ENCODE measurements at places on chromosomes 7 and 10.

DNA sequence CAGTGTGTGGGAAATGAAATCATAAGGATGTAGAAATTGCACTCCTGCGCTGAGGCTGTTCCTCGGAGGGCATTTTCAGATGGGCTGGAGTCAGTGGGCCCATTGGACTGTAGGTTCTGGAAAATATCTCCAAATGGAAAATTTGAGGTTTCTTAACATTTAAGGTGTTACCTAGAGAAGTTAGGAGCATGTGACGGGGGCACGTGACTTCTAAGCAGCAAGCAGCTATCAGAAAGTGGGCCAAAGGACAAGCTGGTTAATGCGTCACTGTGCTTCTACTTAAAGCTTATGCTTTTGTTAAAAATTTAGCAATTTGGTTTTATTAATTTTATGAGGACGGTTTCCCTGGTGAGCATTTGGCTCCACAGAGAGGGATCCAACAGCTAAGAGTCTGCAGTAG lies 298.7 kb downstream of the DPP6 start:
- no peak for DNase-seq

DNA sequence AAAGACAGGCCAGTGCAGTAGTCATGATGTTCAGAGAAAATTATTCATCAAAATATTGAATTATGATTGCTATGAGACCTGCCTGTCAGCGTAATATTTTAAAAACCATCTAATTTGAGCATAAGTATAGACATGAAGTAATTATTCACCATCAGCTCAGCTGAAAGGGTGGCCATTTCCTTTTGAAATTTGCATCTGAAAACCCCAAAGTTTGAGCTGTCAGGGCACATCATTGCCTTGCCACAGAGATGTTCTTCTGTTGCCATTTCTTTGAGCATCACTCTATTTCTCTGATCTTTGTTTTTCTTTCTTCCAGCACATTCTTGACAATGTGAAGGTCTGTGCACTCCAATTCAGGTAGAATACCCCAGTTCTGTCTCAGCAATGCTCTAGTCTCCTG lies 147.5 kb upstream of the RHOBTB1 start:
- DNase-seq = no peak

DNA sequence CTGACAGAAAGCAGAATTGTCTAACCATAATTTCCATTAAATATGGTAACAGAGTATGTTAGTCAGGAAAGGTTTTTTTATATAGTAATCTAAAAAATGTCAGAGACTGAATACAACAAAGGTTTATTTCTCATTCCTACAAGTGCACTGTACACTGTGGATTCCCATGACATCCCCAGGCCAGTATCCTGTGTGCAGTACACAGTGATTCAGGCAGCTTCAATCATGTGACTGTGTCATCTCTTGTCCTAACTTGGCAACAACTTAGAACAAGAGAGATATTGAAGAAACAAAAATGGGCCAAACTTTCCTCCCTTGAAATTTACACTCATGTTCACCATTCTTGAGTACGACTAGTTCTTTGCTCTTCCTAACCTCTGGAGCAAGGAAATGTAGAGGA lies 189.8 kb upstream of the SEMA3A start:
- no peak for DNase-seq

DNA sequence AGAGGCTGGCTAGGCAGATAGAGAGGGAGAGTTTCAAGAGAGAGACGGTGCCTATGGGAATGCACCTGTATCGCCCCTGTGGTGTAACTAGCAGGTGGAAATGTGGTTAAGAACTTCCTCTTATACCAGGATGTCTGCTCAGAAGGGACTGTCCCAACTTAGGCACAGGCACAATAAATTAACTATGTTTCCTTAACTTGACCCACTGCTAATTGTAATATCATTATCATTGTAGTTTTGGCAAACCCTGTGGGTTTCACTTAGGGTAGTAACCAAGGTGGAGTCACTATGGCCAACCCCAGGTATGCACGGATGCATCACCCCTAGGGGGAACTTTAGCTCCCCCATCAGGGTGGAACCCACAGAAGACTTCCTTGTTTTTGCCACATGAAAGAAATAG lies 455.7 kb downstream of the DGKB start:
- no peak for DNase-seq

- DNase-seq = no peak
Measured at GRCh38 chr10:14587540-14588083, 187.1 kb downstream of the FAM107B start.

DNA sequence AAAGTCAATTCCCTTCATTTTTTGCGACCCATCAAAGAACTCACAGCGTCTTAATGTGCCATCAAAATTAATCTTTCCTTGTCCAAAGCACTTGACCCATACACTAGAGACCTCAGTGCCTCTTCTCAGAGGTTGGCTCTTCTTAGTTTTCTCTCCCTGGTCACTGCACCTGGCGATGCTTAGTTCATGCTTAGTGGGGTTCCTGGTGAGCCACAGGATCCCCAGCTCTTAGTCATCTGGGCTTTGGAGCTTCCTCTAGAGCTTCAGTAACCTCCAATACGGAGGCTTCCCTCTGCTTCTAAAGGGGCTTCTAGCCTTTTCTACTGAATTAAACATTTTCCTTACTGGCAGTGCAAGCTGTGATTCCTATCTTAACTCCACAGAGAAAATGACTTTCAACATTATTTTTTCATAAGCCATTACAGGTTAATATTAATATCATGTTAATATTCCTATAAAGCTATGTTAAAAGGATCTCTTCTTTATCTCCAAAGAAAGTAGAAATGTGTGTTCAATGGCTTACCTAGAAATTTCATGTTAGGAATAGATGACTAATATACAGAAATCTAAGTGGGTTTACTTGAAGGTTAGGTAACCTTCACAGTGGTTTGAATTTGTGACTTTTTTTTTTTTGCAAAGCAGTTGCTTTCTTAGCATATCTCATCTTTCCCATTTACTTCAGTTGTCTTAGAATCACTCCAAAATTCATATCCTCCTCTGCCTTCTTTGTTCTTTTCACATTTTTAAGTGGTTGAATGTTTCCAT lies 295.2 kb downstream of the CAMK1D start:
- DNase-seq = no peak

GRCh38 chr7:152754075-152754730 lies 5.3 kb upstream of the ACTR3B start:
- DNase-seq = no peak

GRCh38 chr10:89954061-89954460 lies 252.7 kb downstream of the KIF20B start:
- no peak for DNase-seq

GRCh38 chr7:130966246-130967009 lies 232.4 kb upstream of the KLF14 start:
- DNase-seq = peak; percentile 91

DNA sequence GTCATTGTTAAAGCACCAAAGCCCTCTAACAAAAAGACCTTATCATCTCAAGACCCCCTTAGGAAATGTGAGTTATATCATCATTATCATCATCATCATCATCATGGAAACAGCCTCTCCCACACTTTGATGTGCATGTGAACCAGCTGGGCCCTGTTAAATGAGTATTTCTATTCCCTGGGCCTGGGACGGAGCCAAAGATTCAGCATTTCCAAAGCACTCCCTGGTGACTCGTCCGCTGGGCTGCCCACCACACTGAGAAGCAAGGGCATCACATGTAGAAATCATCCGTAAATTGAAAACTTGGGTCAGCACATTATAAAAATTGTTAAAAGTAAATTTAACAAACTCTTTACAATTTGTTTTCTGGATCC lies 88.6 kb downstream of the PTPRN2 start:
- peak; percentile 12 for DNase-seq

DNA sequence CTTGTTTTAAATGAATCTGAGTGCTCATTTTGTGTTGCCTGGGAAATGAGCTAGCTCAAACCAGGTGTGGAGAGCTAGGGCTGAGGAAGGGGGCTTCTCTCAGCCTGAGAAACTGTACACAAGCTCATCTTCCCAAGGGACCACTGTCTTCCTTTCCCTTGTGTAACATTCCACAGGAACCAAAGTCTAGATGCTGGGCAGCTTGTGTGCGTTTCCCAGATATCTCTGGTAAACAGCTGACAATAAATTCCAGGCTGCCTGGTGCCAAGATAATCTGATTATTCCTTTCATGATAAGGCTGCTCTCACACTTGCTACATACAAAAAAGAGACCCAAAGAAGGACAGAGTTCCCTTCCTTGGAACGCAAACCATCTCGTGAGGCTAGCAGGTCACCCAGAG lies 33.1 kb upstream of the MKLN1 start:
- no peak for DNase-seq

DNA sequence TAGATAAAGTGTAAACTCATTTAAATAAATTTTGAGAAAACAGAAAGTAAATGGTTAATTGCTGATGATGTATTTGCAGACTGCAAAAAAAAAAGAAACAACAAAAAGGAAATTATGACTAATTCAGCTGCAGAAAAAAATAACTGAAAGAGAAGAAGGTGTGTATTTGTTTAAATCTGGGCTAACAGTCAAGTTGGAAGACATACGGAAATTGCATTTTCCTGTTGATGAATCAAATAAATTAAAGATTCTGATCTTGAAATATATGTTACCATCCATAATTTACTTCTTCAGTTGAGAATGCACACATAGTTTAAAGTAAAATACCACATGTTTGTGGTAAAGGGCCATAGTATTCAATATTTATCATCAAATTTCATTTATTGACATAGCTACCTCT lies 19.3 kb upstream of the ING3 start:
- no peak for DNase-seq

- DNase-seq = no peak
Measured at GRCh38 chr7:46163246-46163645, 242.2 kb upstream of the IGFBP3 start.

GRCh38 chr7:30692438-30692837 lies 10.2 kb upstream of the CRHR2 start:
- no peak for DNase-seq

GRCh38 chr7:6226194-6226799 lies 46.1 kb downstream of the CYTH3 start:
- peak; percentile 80 for DNase-seq

GRCh38 chr7:3009086-3009485 lies 34.6 kb downstream of the CARD11 start:
- DNase-seq = no peak

- no peak for DNase-seq
Measured at GRCh38 chr10:60427709-60428386, 38.2 kb upstream of the ANK3 start.

- no peak for DNase-seq
Measured at GRCh38 chr10:125155101-125155500, 5.3 kb downstream of the CTBP2 start.

DNA sequence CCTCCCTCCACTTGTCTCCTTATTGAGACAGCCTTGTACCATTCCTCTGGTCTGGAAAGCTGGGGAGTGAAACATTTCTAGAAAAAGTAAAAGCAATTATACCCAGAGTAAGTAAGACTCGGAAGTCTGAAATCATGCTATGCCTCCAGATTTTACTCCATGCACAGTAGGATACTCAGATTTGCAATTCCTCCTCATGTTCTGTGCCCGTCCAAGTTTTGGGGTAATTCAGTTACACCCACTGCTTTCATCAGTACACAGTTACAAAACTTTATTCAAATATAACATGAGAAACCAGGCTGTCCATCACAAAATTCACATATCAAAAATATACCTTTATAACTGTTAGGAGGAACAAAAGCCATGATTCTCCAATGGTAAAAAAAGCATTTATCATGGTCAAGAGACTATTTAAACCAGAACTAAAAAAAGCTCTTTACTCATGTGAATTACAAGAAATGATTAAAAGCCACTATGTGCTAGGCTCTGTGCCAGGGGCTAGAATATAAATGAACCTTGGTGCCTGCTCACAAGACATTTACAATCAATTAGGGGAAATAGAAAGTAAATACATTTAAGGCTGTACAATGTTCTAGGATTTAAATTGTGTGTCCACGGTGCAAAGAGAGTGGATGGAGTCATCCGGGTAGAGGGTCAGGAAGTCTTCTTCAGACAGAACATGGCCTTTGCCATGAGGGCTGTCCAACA lies 320.2 kb downstream of the ELMO1 start:
- DNase-seq = no peak

DNA sequence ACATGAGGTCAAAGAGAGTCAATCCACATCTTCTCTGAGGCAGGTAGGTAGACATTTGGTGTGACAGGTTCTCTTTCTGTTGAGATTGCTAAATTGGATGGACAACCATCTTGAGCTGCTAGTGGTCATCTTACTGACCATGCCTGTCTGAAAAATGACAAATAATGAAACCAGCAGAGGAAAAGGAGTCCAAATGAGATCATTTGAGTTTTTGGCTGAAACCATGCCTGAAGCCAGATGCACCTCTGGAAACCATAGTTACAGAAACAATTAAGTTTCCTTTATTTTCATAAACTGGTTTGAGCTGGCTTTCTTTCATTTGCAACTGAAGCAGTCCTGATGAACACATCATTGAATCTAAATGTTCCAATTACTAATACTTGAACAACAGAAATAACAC lies 100.6 kb downstream of the ZNF438 start:
- no peak for DNase-seq

DNA sequence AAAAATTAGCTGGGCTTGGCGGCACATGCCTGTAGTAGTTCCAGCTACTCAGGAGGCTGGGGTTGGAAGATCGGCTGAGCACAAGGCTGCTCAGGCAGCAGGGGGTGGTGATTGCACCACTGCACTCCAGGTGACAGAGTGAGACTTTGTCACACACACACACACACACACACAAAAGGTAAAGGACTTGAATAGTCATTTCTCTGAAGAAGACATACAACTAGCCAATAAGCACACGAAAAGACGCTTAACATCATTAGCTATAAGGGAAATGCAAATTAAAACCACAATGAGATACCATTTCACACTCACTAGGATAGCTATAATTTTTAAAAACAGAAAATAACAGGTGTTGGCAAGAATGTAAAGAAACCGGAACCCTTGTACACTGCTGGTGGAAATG lies 48.6 kb downstream of the HIP1 start:
- DNase-seq = no peak

- DNase-seq = peak; percentile 8
Measured at GRCh38 chr7:91832493-91833045, 47.9 kb downstream of the MTERF1 start.

DNA sequence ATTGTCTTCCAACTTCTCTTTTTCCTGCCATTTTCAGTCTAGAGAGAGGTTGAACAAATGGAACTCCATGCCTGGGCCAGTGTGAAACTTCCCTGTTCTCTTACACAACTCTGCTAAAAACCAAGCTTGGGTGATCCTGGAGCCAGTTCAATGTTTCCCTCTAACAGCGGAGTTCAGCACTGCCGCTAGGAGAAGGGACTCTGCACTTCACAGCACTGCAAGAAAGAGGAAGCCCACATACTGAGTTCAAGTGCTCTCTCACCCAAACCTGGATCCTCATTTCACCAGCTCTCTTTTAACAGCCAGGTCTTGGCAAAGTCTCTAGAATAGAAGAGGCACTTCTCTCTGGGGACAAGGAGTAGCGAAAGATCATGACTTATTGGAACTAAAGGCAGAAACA lies 18.8 kb downstream of the FOXI2 start:
- DNase-seq = no peak

GRCh38 chr10:132162021-132162531 lies 24.7 kb upstream of the DPYSL4 start:
- DNase-seq = no peak

- no peak for DNase-seq
Measured at GRCh38 chr10:77504873-77505257, 132.7 kb downstream of the KCNMA1 start.

GRCh38 chr10:84845628-84846261 lies 517.4 kb downstream of the CCSER2 start:
- no peak for DNase-seq
